ENCODE measurements at places on chromosomes 4 and X. TPM values are rescaled to one million over a fixed set of nuclear protein-coding genes. Genes with fewer than 3 reads are reported as not detected.

The GLRA2 gene
- total RNA-seq, result not detected

The REPS2 gene
- 3.9 TPM for total RNA-seq

GRCh38 chr4:7753931-7754465 lies 185.7 kb downstream of the AFAP1 start:
- no peak for DNase-seq

GRCh38 chrX:149871940-149872339 lies 9.0 kb upstream of the MAGEA8 start:
- peak; percentile 68 for DNase-seq

The SLC9B1 gene
- 1.1 TPM for total RNA-seq

- DNase-seq, result no peak
These were observed 2.4 kb downstream of the TMEM131L start for GRCh38 chr4:153468587-153468986.

DNA sequence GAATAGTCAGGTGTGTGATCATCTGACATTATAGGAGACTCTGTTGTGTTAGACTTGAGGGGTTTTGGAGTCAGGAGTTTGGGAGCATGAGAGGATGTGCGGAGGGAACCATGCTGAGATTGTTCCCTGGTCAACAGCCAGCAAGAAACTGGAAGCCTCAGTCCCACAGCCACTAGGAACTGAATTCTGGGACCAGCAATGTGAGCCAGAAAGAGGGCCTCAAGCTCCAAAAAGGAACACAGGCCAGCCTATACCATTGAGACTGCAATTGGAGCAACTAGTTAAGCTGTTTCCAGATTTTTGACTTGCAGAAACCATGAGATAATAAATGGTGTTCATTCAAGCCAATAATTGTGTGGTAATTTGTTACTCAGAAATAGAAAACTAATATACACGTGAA lies 8.7 kb upstream of the ADH1B start:
- no peak for DNase-seq

GRCh38 chr4:145843639-145844038 lies 95.0 kb downstream of the ZNF827 start:
- no peak for DNase-seq

The CD38 gene
- total RNA-seq, result 12.1 TPM

The PROM1 gene
- 0.43 TPM for total RNA-seq

GRCh38 chrX:31251336-31251735 lies 179.5 kb upstream of the FTHL17 start:
- DNase-seq, result no peak

The ADH1B gene
- total RNA-seq, result 529 TPM

DNA sequence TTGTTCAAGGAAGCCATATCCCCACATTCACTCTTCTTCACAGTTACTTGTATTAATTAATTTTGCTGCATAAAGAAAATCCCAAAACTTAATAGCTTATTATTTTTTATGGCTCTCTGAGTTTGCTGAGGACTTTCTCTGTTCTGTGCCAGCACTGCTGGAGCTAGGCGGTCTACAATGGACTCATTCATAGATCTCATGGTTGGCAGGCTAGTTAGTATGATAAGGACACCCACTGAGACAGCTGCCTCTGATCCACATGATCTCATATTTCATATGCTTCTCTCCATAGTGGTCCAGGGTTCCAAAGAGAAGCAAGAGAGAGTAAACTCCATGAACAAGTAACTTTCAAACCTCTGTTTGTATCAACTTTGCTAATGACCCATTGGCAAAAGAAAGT lies 170.2 kb downstream of the ADGRA3 start:
- no peak for DNase-seq

- DNase-seq, result no peak
These were observed 953.4 kb downstream of the FAT4 start for GRCh38 chr4:126268106-126268505.

GRCh38 chrX:136491832-136492231 lies 4.1 kb downstream of the BRS3 start:
- DNase-seq, result no peak

DNA sequence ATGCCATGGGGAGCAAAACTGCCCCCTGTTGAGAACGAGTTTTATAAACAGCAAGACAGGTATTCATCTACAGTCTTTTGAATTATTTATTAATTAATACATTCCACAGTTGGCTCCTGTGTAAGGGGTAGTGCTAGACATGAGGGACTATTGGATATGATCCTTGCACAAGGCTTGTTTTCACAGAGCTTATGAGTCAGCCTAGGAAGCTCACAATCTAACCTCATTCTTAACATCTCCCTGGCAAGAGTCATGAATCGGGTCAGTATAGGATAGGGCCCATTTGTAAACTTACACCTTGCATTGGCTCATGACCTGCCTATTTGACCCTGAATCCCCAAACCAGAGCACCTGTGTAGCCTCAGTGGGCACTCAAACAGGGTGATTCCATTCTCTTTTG lies 209.1 kb upstream of the HCCS start:
- no peak for DNase-seq

The GPR82 gene
- 0.19 TPM for total RNA-seq

DNA sequence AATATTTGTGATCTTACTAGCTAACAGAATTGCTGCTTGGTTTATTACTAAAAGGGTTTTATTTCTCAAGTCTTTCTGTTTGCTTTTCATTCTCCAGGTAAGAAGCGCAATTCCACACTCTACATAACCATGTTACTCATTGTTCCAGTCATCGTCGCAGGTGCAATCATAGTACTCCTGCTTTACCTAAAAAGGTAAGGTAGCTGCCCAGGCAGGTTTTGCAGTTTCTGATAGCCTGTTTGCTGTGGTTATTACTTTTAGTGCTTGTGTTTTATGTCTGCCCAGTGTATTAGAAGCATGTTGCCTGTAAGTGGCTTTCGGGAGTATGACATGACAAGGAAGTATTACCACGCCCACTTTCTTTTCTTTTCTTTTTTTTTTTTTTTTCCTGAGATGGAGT lies 46.4 kb downstream of the IL13RA1 start:
- DNase-seq, result no peak

The DUSP9 gene
- not detected for total RNA-seq

DNA sequence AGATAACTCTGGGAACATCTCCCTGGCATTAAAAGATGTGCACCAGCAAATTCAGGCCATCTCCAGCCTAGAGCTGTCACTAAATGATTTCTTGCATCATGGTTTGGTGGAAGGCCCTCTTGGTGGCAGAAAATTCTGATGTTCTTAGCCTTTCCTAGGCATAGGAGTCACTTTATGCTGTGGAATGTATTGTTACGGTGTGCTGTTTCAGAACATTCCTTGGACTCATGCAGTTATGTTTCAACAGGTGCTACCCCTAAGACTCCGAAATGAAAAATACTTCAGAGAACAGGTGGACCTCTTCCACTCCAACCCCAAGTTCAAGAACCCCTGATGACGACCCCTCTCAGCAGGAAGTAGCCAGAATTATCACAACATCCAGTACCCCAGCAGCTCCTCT lies 20.3 kb upstream of the PAPSS1 start:
- no peak for DNase-seq

The UGT2B11 gene
- total RNA-seq, result not detected

GRCh38 chrX:42978655-42979379 lies 200.9 kb upstream of the PPP1R2C start:
- no peak for DNase-seq

GRCh38 chrX:110404376-110404775 lies 45.7 kb downstream of the RTL9 start:
- no peak for DNase-seq

GRCh38 chrX:1239681-1240142 lies 27.3 kb upstream of the CRLF2 start:
- DNase-seq, result peak; percentile 92

DNA sequence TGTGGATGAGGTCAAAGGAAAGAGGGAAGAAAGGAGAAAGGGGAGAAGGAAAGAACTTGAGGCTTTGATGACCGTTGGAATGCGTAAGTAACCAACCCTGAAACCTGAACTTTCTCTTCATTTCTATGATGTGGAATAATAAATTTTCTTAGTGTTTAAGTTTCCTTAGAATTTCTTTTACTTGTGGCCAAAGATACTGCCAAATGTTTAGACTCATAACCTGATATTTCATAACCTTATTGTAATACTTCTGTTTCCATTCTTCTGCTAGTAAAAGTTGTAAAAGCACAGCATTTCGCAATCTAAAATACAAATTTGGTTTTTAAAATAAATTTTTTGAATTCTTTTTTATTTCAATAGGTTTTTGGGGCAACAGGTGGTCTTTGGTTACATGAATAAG lies 258.5 kb upstream of the GIMD1 start:
- no peak for DNase-seq

- no peak for DNase-seq
These were observed 558.2 kb upstream of the NDST4 start for GRCh38 chr4:115671581-115671980.

Data from posterior vena cava (tissue), 2 donors.